ENCODE measurements at places on chromosomes 13 and 19.

DNA sequence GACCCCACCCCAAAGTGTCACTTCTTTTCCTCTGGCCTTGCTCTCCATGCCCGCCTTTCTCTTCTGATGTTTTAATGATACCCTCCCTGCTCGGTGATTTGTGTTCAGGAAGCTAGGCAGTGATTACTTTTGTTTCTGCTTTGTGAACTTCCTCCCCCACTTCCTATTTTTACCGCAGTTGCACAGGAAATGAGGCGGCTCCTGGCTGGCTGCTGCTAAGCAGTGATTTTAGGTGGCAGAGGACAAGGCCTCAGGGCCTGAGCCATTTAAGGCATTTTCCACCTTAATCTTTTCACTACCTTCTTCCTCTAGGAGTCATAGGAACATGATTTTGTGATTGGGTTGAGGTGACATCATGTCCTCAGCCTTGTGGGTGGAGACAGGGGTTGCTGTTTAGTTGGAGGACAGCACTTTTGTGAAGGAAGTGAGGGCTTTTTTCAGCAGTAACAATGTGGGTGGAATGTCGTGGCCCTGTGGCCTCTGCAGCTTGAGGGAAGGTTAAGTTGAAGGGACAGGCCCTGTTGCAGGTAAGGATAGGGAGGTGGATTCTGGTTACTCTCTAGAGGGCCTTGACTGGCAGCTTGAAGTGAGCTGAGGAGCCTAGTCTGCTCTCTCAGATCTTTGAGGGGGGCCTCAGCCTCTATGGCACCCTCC lies 15.7 kb downstream of the GARRE1 start:
- DNase-seq = no peak

GRCh38 chr13:51825165-51825592 lies 19.8 kb downstream of the TMEM272 start:
- no peak for DNase-seq

DNA sequence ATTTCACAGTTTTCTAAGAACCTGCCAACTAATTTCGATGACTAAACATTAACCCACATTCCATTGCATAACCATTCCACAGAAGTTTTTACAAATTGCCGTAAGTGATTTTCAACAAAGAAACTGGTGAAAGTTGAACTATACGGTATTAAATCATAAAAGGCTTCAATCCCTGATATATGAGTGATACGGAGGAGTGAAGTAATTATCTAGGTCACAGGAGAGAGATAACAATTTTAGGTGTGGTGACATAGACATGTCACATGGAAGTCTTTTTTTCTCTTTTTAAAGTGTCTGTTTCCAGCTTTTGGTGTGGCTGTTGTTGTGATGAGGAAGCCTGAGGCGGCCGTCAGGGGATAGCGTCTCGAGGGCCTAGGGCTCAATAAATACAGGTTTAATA lies 29.4 kb downstream of the TBC1D4 start:
- DNase-seq = no peak

DNA sequence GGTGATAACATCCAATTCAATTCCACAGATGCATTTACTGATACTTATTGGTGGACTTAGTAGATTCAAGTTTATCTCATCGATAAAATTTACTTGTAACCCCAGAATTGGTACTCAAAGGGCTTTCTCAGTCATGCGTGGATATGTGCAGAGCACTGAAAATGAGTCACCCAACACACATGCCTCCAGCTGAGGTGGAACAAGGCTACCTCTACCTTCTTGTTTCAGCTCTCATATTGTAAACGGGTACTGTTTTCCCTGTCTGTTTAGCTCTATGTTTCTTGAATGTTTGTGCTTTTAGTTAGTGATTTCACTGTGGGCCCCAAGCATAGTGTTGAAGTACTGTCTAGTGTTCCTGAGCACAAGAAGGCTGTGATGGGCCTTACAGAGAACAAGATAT lies 1.5 kb downstream of the LRRC63 start:
- no peak for DNase-seq

DNA sequence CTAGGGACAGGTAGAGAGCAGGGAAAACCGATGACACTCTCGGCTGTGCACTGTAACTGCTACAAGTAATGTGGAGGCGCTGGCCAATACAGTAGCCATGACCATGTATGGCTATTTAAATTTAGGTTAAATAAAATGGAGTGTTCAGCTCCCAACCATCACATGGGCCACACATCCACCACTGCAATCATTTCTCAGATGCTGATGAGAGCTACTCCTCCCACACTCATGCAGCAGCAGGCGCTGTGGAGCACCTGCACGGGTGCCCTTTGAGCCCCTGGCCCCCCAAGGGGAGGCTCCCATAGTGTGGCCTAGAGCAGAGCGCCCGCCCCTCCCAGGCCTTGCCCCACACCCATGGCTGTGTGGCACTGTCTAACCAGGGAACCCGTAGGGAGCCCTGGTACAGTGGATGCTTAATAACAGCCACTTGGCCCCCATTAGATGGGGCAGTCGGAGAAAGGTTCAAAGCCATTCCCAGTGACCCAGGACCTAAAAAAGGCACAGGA lies 6.0 kb downstream of the ACP4 start:
- DNase-seq = no peak

GRCh38 chr13:45092663-45093062 lies 27.6 kb upstream of the GTF2F2 start:
- DNase-seq = no peak

GRCh38 chr13:91576590-91576989 lies 178.2 kb downstream of the GPC5 start:
- no peak for DNase-seq

DNA sequence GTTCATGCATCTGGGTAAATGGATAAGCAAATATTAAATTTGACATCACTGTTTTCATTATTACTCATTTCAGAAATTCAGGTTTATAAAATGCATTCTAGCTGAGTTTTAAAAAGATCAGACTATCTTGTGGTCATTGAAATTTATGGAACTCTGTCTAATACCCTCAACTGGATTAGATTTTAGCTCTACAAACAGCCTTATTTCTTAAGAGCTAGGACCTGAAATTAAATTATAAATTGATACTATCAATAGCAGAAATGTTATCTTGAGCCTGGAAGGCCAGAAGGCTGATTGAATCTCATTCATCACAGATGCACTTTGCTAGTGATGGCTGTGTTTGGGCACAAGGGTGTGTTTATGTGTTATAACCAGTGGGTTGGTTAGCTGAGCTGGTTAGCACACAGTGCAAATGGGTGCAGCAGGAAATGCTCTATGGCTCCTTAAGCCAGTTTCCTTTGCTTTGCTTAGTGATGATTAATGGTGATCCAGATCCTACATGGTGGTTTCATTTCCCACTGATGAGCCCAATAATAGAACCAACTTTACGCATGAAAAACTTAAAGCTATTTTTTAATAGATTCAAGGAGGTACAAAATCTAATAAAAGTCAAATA lies 310.8 kb upstream of the KLF12 start:
- DNase-seq = no peak

DNA sequence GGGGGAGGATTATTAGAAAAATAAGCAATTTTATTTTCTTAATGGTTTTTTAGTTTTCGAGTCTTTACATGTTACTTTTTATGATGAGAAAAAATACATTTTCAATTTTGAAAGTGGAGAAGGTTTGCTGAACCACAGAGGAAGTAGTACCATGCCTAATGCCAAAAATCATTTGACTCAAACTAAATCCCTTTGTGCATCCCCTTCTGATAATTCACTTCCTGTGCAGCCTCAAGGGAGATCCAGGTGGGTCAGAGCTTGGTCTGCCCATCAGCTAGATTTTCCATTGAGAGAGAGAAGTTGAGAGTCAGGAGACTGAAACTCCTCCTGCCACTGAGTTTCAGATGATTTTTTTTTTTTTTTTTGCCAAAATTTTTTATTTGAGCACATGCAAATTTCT lies 571.7 kb downstream of the LIG4 start:
- no peak for DNase-seq
